ENCODE measurements at places on chromosomes 4 and X. TPM values are rescaled to one million over a fixed set of nuclear protein-coding genes. Genes with fewer than 3 reads are reported as not detected.

- no peaks in the 10 kb centered on the region for H3K4me1 ChIP-seq
- no peak overlapping the region for H3K4me3 ChIP-seq
- DNase-seq = no peak
- no peak overlapping the region for H3K27ac ChIP-seq
Observed at GRCh38 chrX:23610495-23610894, 56.8 kb upstream of the PRDX4 start.

DNA sequence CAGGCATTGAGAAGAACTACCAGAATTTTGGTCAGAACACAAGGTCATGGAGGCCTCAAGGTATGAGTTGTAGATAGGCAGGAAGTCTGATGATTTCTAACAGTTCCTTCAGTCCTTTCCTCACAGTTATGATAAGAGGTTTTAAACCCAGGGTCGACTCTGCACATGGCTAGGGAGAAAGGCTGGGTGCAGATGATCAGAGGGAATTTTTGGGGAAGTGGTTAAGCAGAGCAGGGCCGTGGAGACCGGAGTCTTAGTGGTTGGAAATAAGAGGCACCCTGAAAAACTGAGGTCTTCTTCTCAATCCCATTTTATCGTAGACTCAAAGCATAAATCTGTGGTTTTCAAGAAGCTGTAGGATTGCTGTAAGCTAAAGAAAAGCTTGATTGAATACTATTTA lies 118.5 kb upstream of the ANK2 start:
- H3K36me3 ChIP-seq = no peaks in the 10 kb centered on the region
- no peak for DNase-seq

- DNase-seq = no peak
- H3K36me3 ChIP-seq = no peaks in the 10 kb centered on the region
- no peak overlapping the region for H3K27ac ChIP-seq
- H3K4me1 ChIP-seq = no peaks in the 10 kb centered on the region
- H3K4me3 ChIP-seq = no peak overlapping the region
Observed at GRCh38 chr4:84338367-84338766, 160.7 kb downstream of the NKX6-1 start.

GRCh38 chrX:22278375-22278774 lies 5.7 kb downstream of the CBLL2 start:
- no peaks in the 10 kb centered on the region for H3K27me3 ChIP-seq
- H3K27ac ChIP-seq = no peak overlapping the region
- H3K4me1 ChIP-seq = no peaks in the 10 kb centered on the region

- no peaks in the 10 kb centered on the region for H3K4me1 ChIP-seq
- H3K27me3 ChIP-seq = no peaks in the 10 kb centered on the region
- H3K36me3 ChIP-seq = no peaks in the 10 kb centered on the region
- DNase-seq = no peak
Observed at GRCh38 chrX:44975666-44976263, 102.8 kb downstream of the KDM6A start.

DNA sequence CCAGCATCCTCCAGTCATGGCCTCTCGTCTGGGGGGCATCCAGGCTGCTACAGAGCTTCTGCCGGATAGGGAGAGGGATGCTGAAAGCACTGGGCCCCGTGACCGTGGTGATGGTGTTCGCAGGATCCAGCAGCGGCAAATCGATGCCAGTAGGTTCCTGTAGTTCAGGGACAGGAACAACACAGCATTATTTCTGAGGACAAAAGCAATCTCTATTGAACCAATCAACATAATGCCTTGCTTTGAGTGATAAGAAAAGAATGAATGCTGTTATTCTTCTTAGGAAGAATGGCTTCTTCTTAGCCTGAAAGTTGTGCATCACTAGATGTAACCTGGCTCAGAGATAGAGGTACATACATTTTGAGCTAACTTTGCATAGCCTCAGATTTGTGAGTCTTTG lies 378.6 kb downstream of the UNC5C start:
- no peak overlapping the region for H3K27ac ChIP-seq
- H3K36me3 ChIP-seq = no peaks in the 10 kb centered on the region
- no peak overlapping the region for H3K4me3 ChIP-seq
- H3K27me3 ChIP-seq = no peaks in the 10 kb centered on the region
- H3K4me1 ChIP-seq = no peaks in the 10 kb centered on the region

- H3K27me3 ChIP-seq = peaks cover 51% of the 10 kb centered on the region
- DNase-seq = no peak
- H3K4me1 ChIP-seq = no peaks in the 10 kb centered on the region
- no peaks in the 10 kb centered on the region for H3K36me3 ChIP-seq
- no peak overlapping the region for H3K4me3 ChIP-seq
Observed at GRCh38 chrX:137563681-137564651, 2.0 kb upstream of the ZIC3 start.

GRCh38 chr4:117425636-117426035 lies 340.3 kb upstream of the TRAM1L1 start:
- H3K27ac ChIP-seq = no peak overlapping the region
- no peak for DNase-seq
- no peaks in the 10 kb centered on the region for H3K27me3 ChIP-seq
- no peaks in the 10 kb centered on the region for H3K36me3 ChIP-seq
- H3K4me1 ChIP-seq = no peaks in the 10 kb centered on the region

GRCh38 chrX:53085661-53086229 lies 3.6 kb downstream of the TSPYL2 start:
- no peak overlapping the region for H3K4me3 ChIP-seq
- no peak overlapping the region for H3K27ac ChIP-seq
- H3K36me3 ChIP-seq = peaks cover 27% of the 10 kb centered on the region
- H3K27me3 ChIP-seq = no peaks in the 10 kb centered on the region

- H3K4me3 ChIP-seq = no peak overlapping the region
- H3K4me1 ChIP-seq = no peaks in the 10 kb centered on the region
- H3K27ac ChIP-seq = no peak overlapping the region
- peaks cover 2% of the 10 kb centered on the region for H3K27me3 ChIP-seq
- DNase-seq = no peak
Observed at GRCh38 chrX:47248576-47248975, 15.8 kb downstream of the USP11 start.

- H3K27me3 ChIP-seq = no peaks in the 10 kb centered on the region
- no peak overlapping the region for H3K27ac ChIP-seq
- no peaks in the 10 kb centered on the region for H3K4me1 ChIP-seq
- H3K4me3 ChIP-seq = no peak overlapping the region
- DNase-seq = no peak
Observed at GRCh38 chr4:11420327-11420726, 8.4 kb downstream of the HS3ST1 start.

DNA sequence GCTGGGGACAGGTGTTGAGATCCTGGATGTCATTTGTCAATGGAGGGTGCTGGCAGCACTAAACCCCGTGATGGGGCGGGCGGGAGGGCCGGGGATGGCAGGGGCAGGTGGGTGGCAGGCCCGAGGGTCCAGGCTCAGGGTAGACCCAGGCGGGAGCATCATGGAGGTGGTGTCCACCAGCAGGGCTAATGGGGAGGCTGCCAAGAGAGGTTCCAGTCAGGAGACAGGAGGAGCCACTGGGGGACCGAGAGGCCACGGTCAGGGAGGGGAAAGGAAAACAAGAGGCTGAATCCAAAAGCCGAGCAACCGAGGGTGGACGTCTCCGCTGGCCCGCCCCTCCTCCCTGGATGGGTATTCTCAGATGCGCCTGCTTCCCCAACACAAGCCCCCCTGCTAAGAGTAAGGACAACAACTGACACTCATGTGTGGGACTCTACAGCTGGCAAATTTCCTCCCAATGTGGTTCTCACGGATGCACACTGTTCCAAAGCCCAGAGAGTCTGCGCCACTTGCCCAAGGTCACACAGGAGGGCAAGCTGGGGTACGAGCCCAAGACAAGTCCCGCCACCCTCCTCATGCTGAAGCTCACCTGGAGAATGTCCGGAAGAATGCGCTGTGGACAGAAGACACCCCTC lies 132.0 kb downstream of the CPZ start:
- H3K27ac ChIP-seq = no peak overlapping the region
- no peak for DNase-seq
- H3K27me3 ChIP-seq = peaks cover 15% of the 10 kb centered on the region
- H3K36me3 ChIP-seq = no peaks in the 10 kb centered on the region
- H3K4me1 ChIP-seq = no peaks in the 10 kb centered on the region
- H3K4me3 ChIP-seq = no peak overlapping the region

- no peak overlapping the region for H3K27ac ChIP-seq
- DNase-seq = no peak
- H3K27me3 ChIP-seq = no peaks in the 10 kb centered on the region
- H3K36me3 ChIP-seq = no peaks in the 10 kb centered on the region
Observed at GRCh38 chr4:127251423-127251822, 381.3 kb upstream of the INTU start.

GRCh38 chr4:74967324-74967723 lies 34.4 kb downstream of the PARM1 start:
- H3K27me3 ChIP-seq = no peaks in the 10 kb centered on the region
- no peaks in the 10 kb centered on the region for H3K4me1 ChIP-seq
- H3K36me3 ChIP-seq = no peaks in the 10 kb centered on the region

- DNase-seq = no peak
- H3K4me3 ChIP-seq = no peak overlapping the region
- H3K36me3 ChIP-seq = no peaks in the 10 kb centered on the region
- H3K4me1 ChIP-seq = no peaks in the 10 kb centered on the region
- no peaks in the 10 kb centered on the region for H3K27me3 ChIP-seq
Observed at GRCh38 chr4:95107004-95107403, 349.2 kb downstream of the BMPR1B start.

DNA sequence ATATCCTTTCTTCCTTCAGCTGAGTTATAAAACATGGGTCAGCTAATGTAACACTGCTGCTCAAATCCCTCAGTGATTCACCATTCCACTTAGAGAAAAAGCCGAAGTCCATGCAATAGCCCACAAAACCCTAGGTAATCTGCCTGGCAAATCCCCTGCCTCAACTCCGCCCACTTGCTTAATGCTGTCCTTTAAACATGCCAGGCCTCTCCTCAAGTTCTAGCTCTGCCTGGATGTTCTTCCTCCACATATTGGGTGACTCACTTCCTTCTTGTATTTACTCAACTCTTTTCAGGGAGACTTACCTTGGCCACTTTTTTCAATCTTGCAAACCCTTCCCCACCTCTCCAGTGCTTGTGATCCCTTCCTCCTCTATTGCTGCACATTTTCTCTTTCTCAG lies 89.8 kb downstream of the EMCN start:
- H3K36me3 ChIP-seq = no peaks in the 10 kb centered on the region
- no peak for DNase-seq
- H3K4me3 ChIP-seq = no peak overlapping the region
- H3K27me3 ChIP-seq = no peaks in the 10 kb centered on the region
- no peaks in the 10 kb centered on the region for H3K4me1 ChIP-seq

- no peak overlapping the region for H3K27ac ChIP-seq
- no peak overlapping the region for H3K4me3 ChIP-seq
- DNase-seq = no peak
- no peaks in the 10 kb centered on the region for H3K4me1 ChIP-seq
Observed at GRCh38 chr4:138952411-138952810, 63.2 kb upstream of the NOCT start.

Gene MEPE
- not detected for total RNA-seq

Gene ERAS
- total RNA-seq = not detected

Gene FGFBP2
- 11.5 TPM for total RNA-seq

Gene ATP2B3
- 0.13 TPM for total RNA-seq

Gene LCORL
- 9.8 TPM for total RNA-seq

Gene BST1
- total RNA-seq = 0.28 TPM

Gene NLRP2B
- total RNA-seq = not detected

Gene AR
- 0.25 TPM for total RNA-seq

Gene MAGEA11
- not detected for total RNA-seq

Gene ABLIM2
- 6.6 TPM for total RNA-seq

Gene USP26
- total RNA-seq = not detected

Gene XAGE2
- not detected for total RNA-seq

Gene UGT2B15
- total RNA-seq = not detected

Gene TMPRSS11F
- not detected for total RNA-seq

Gene FAM184B
- not detected for total RNA-seq

Gene PAGE1
- not detected for total RNA-seq

Data from T-cell (primary cell).